ENCODE measurements at places on chromosomes 2 and 18. TPM values are rescaled to one million over a fixed set of nuclear protein-coding genes. Genes with fewer than 3 reads are reported as not detected.
A peak's percentile ranks its signal among the peaks of the same experiment; 100 is the strongest.

The LIMS4 gene
- 0.31 TPM for polyA plus RNA-seq

- no peak overlapping the region for H3K4me3 ChIP-seq
- no peaks in the 10 kb centered on the region for H3K36me3 ChIP-seq
- peaks cover 18% of the 10 kb centered on the region for H3K27me3 ChIP-seq
- H3K4me1 ChIP-seq = no peaks in the 10 kb centered on the region
These were observed 210.9 kb upstream of the PKDCC start for GRCh38 chr2:41836948-41837347.

The NT5DC4 gene
- not detected for polyA plus RNA-seq

DNA sequence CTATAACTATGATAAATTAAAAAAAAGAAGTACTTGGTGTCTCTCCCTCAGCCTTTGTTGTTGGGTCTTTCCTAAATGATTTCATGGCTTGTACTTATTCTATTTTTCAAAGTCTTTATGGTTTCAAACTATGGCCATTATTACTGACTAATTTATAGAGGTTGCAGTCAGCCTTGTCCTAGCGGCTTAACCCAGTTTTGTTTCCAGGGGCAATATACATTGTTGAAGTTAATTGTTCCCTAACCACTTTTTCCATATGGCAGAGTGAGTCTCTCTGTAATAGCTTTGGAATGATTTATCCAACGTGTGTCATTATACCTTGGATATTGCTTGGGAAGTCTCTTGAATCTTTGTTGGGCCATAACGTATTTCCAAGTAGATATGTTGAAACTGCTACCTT is 408.8 kb downstream of the HRH4 start:
- H3K27me3 ChIP-seq = no peaks in the 10 kb centered on the region
- H3K4me1 ChIP-seq = no peaks in the 10 kb centered on the region
- H3K36me3 ChIP-seq = no peaks in the 10 kb centered on the region
- no peak for DNase-seq
- H3K4me3 ChIP-seq = no peak overlapping the region

DNA sequence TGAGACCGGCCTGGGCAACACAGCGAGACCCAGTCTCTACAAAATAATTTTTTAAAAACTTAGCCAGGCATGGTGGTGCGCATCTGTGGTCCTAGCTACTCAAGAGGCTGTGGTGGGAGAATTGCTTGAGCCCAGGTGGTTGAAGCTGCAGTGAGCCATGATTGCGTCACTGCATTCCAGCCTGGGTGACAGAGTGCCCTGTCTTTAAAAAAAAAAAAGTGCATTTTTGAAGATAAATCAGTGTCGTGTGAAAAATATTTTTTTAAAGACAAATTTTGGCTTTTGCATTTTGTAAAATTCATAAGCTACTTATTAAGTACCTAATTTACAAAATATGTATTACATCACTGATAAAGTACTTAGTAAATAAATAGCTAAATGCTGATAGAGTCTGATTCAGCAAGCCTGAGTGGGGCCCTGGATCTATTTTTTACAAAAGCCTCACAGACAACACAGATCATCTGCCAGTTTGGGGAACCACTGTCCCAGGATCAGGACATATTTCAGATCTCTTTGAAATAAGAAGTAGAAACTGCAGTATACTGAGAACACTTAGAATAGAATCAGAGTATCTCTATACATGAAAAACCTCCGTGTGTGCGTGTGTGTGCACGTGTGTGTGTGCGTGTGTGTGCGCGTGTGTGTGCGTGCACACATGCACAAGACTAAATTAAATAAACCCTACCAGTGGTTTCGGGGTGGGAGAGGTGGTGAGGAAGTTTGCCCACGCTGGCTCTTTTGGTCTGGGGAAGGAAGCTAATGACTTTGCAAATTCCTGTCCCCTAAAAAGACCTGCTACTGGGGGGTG is 61.6 kb downstream of the AAK1 start:
- no peak overlapping the region for H3K4me3 ChIP-seq
- peak overlapping the region; percentile 42 for H3K27ac ChIP-seq
- no peaks in the 10 kb centered on the region for H3K27me3 ChIP-seq
- H3K4me1 ChIP-seq = peaks cover 21% of the 10 kb centered on the region

DNA sequence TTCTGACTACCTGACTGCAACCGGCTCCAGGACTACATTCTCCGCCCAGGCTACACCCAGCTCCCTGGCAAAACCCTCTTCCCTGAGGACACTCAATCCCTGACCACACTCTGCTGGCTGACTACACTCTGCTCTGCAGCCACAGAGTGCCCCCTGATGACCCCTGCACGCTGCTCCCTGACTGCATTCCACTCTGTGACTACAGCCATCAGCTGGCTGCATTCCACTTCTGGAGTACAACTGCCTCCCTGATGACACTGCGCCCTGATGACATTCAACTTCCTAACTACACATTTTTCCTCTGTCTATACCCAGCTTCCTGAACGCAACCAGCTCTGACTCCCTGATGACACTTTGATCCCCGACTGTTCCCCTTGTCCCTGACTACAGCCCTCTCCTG is 71.3 kb upstream of the NRXN1 start:
- no peak overlapping the region for H3K4me3 ChIP-seq
- H3K4me1 ChIP-seq = peaks cover 3% of the 10 kb centered on the region
- H3K36me3 ChIP-seq = no peaks in the 10 kb centered on the region
- DNase-seq = peak; percentile 85
- peak overlapping the region; percentile 59 for H3K27ac ChIP-seq
- no peaks in the 10 kb centered on the region for H3K27me3 ChIP-seq

DNA sequence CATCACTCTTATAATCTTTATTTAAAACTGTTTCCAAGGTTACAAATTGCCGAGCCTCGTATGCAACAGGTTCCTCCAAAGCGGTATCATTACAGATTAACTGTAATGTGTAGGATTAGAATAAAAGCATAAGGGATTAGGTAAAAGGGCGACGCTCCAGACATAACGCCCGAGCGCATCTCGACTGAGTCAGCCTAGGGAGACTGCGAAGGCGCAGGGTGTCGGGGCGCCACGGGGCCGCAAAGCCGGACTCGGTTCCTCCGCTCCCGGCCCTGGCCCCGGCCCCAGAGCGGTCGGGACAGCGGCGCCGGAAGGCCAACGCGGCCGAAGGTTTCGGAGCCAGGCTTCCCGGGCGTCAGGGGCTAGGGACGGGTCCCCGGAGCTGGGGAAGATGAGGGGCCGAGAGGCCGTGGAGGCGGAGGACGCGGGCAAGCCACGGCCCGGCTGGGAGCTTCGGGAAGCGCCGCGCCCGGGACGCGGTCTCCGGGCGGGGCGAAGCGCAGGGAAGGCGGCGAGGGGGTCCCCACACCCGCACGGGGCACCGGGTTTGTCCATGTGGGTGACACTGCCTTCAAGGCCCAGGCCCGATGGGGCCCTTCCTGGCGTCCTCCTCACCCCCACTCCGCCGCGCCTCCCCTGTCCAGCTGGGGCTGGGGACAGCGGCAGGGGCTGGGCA is 12.9 kb upstream of the SIX3 start:
- peak overlapping the region; percentile 13 for H3K4me3 ChIP-seq
- no peaks in the 10 kb centered on the region for H3K36me3 ChIP-seq
- peaks cover 9% of the 10 kb centered on the region for H3K4me1 ChIP-seq
- peaks cover 100% of the 10 kb centered on the region for H3K27me3 ChIP-seq
- no peak overlapping the region for H3K27ac ChIP-seq

The ST6GAL2 gene
- polyA plus RNA-seq = not detected

DNA sequence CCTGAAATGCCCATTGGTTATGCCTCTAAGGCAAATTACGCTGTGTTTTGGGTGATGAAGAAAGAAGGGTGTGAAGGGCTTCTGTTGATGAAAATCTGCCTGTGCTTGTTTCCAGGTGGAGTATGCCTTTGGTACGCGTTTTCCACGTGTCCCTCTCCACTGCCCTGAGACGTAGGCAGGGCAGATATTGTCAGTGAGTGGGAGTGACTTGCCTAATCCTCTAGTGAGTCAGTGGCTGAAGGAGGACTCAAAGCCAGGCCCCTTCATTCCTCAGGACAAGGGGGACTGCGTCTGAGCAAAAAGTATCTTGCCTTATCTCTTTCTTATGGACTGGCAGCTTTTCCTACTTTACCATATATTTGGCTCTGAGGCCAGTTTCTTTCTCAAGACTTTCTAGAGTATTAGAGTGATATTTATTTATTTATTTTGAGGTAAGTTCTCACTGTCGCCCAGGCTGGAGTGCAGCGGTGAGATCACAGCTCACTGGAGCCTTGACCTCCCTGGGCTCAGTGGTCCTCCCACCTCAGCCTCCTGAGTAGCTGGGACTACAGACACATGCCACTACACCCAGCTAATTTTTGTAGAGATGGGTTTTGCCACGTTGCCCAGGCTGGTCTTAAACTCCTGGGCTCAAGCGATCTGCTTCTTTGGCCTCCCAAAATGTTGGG is 10.2 kb downstream of the RALB start:
- no peak overlapping the region for H3K4me3 ChIP-seq
- H3K27ac ChIP-seq = no peak overlapping the region
- DNase-seq = no peak
- no peaks in the 10 kb centered on the region for H3K4me1 ChIP-seq
- H3K36me3 ChIP-seq = no peaks in the 10 kb centered on the region

GRCh38 chr2:55718165-55719008 is 24.7 kb upstream of the PNPT1 start:
- H3K36me3 ChIP-seq = no peaks in the 10 kb centered on the region
- peak; percentile 86 for DNase-seq
- no peak overlapping the region for H3K4me3 ChIP-seq
- no peaks in the 10 kb centered on the region for H3K4me1 ChIP-seq

- H3K27me3 ChIP-seq = no peaks in the 10 kb centered on the region
- peaks cover 43% of the 10 kb centered on the region for H3K4me1 ChIP-seq
- DNase-seq = no peak
- no peak overlapping the region for H3K4me3 ChIP-seq
These were observed 97.6 kb upstream of the MAP3K20 start for GRCh38 chr2:172978063-172978383.

The MAL gene
- not detected for polyA plus RNA-seq

DNA sequence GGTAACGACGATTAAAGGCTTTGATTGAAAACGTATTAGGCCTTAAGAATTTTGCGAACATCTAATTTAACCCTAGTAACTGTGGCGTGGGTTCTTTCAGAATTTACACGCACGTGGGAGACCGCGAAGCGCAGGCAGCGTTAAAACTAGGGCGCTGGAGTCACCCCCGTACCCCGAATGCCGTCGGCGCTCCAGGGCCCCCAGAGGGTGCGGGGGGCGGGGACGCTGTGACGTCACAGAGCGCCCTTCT is 673 bp upstream of the SMCHD1 start:
- H3K4me1 ChIP-seq = peaks cover 9% of the 10 kb centered on the region
- peak overlapping the region; percentile 90 for H3K4me3 ChIP-seq
- no peak for DNase-seq
- H3K27ac ChIP-seq = peak overlapping the region; percentile 98

The LCT gene
- polyA plus RNA-seq = 0.10 TPM

The KRTCAP3 gene
- 4.9 TPM for polyA plus RNA-seq

GRCh38 chr2:181371782-181372645 is 85.2 kb upstream of the ITGA4 start:
- H3K27me3 ChIP-seq = no peaks in the 10 kb centered on the region
- H3K4me3 ChIP-seq = no peak overlapping the region
- no peak overlapping the region for H3K27ac ChIP-seq
- no peaks in the 10 kb centered on the region for H3K36me3 ChIP-seq

DNA sequence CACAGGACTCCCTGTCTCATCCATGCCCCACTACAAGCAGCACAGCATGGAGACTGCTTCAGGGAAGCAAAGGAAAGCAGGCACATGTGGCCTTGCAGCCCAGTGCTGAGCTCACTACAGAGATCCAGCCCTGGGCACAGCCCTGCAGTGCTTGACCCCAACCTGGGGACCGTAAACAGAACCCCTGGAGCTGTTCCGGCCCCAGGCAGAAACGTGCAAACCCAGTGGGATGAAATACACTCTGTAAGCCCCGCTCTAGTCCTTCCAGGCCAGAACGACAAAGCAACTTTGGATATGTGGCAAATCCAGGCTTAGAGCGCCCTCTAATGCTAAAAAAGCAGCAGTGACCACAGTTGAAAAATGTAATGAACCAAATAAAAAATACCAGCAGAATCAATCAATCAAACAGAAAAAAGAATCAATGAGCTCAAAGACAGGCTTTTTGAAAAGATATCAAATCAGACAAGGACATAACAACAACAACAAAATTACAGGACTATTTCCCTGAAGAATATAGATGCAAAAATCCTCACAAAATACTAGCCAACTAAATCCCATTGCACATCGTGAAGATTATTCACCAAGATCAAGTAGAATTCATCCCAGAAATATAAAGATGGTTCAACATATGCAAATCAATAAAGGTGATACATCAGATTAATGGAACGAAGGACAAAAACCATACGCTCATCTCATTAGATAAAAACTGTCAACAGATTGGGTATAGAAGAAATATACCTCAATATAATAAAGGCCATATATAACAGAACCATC is 45.6 kb downstream of the ZNF519 start:
- no peaks in the 10 kb centered on the region for H3K4me1 ChIP-seq
- no peak overlapping the region for H3K27ac ChIP-seq
- H3K36me3 ChIP-seq = no peaks in the 10 kb centered on the region
- no peaks in the 10 kb centered on the region for H3K27me3 ChIP-seq

The TSHZ1 gene
- polyA plus RNA-seq = 6.5 TPM

DNA sequence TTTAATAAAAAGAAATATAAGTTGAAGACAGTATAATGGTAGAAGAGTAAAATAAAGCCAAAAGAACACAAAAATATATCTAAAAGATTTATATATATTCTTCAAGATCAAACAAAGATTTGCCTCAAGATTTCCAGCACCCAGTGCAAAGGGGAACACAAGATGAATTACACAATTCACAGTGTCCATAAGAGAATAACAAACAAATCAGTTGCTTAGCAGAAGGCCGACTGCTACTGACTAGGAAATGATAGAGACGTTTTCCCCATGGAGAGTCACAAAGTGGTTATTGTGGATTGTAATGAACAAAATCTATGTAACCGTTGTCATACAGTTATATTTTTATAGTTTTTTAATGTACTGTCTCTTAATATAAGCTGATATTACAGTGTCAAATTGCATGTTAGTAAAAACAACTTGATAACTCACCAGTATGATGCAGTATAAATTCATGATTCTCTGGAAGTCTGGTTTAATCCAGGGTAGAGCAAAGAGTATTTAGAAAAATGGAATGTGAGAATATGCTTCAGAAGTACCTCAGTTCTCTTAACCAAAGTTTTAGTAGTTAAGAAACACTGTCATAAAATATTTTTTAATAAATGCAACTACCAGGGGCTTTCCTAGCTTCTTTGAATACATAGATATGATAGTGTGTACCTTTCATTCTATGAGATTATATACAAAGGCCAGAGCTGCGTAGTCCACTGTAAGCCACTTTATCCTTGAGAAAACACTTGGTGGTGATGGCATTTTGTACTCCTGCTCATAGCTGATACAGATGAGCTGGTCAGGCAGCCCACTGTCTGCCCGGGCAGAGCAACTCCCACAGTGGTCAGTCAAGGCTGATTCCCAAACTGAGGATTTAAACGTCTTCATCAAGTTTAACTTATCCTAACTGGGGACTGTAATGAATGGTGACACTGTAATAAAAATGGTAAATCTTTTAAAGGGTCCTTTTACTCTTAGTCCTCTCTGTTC is 180.5 kb upstream of the DTNA start:
- H3K36me3 ChIP-seq = no peaks in the 10 kb centered on the region
- no peaks in the 10 kb centered on the region for H3K4me1 ChIP-seq
- H3K27me3 ChIP-seq = no peaks in the 10 kb centered on the region
- DNase-seq = no peak

The CYTIP gene
- 0.15 TPM for polyA plus RNA-seq

Measured in cardiac muscle cell (in vitro differentiated cells and primary cell).